Thymus (tissue), 14 donors: ENCODE measurements at places on chromosomes 5 and 9. TPM values are rescaled to one million over a fixed set of nuclear protein-coding genes. Genes with fewer than 3 reads are reported as not detected.

The SLIT3 gene
- 8.4 TPM for total RNA-seq

GRCh38 chr5:41962491-41962890 lies 37.4 kb downstream of the FBXO4 start:
- no peak overlapping the region for H3K4me3 ChIP-seq
- no peak overlapping the region for H3K27ac ChIP-seq
- H3K36me3 ChIP-seq: no peaks in the 10 kb centered on the region
- no peaks in the 10 kb centered on the region for H3K4me1 ChIP-seq
- no peak for DNase-seq

GRCh38 chr9:3447788-3448187 lies 78.0 kb downstream of the RFX3 start:
- no peaks in the 10 kb centered on the region for H3K36me3 ChIP-seq
- no peaks in the 10 kb centered on the region for H3K4me1 ChIP-seq
- no peaks in the 10 kb centered on the region for H3K27me3 ChIP-seq
- no peak for DNase-seq
- H3K4me3 ChIP-seq: no peak overlapping the region

The MAMDC2 gene
- total RNA-seq: 0.47 TPM

- no peaks in the 10 kb centered on the region for H3K4me1 ChIP-seq
- DNase-seq: no peak
- H3K27ac ChIP-seq: no peak overlapping the region
- H3K36me3 ChIP-seq: no peaks in the 10 kb centered on the region
These were observed 84.3 kb downstream of the ZNF462 start for GRCh38 chr9:106947106-106947900.

- no peaks in the 10 kb centered on the region for H3K36me3 ChIP-seq
- DNase-seq: no peak
- H3K27me3 ChIP-seq: no peaks in the 10 kb centered on the region
- no peak overlapping the region for H3K27ac ChIP-seq
- no peak overlapping the region for H3K4me3 ChIP-seq
These were observed 4.8 kb downstream of the DNAH5 start for GRCh38 chr5:13939638-13940037.

DNA sequence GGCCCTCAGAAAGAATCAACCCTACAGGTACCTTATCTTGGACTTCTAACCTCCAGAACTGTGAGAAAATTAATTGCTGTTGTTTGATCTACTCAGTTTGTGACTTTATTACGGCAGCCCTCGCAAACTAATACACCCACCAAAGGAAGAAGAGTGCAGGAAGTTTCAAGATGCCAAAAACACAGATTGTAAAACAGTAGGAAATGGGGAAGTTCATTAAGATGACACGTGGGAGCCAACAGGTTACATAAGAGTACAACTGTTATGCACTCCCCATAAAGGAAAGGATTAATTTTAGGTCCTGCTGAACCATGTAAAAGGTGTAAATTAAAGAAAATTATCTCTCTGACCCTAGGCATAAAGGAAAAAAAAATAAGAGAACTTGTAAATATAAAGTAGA lies 294.3 kb downstream of the EPB41L4A start:
- H3K36me3 ChIP-seq: no peaks in the 10 kb centered on the region
- H3K27ac ChIP-seq: no peak overlapping the region
- no peak overlapping the region for H3K4me3 ChIP-seq

- no peak overlapping the region for H3K27ac ChIP-seq
- no peaks in the 10 kb centered on the region for H3K36me3 ChIP-seq
- H3K4me3 ChIP-seq: no peak overlapping the region
- no peak for DNase-seq
- H3K27me3 ChIP-seq: no peaks in the 10 kb centered on the region
- H3K4me1 ChIP-seq: no peaks in the 10 kb centered on the region
These were observed 731.1 kb upstream of the ZNF608 start for GRCh38 chr5:125477586-125477975.

DNA sequence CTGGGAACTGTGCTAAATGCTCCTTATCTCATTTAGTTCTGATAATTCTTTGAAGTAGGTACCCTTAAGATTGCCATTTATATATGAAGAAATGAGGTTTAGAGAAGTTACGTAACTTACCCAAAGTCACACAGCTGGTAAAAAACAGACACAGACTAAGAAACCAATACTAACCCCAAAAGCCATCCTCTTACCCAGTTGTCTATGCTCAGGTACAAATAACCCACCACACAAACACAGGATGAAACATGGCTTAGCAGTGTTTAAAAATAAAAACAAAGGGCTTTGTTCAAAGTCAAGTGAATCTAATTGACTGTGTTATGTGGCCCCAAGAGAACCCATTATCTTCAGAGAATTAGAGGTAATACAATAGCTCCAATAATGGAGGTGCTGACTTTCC lies 37.0 kb upstream of the IL7R start:
- peaks cover 64% of the 10 kb centered on the region for H3K4me1 ChIP-seq
- no peaks in the 10 kb centered on the region for H3K36me3 ChIP-seq
- H3K27me3 ChIP-seq: no peaks in the 10 kb centered on the region
- no peak overlapping the region for H3K4me3 ChIP-seq

GRCh38 chr9:81372628-81373191 lies 316.6 kb downstream of the TLE1 start:
- no peaks in the 10 kb centered on the region for H3K36me3 ChIP-seq
- no peak for DNase-seq
- H3K27me3 ChIP-seq: no peaks in the 10 kb centered on the region
- no peaks in the 10 kb centered on the region for H3K4me1 ChIP-seq
- H3K27ac ChIP-seq: no peak overlapping the region

- H3K27ac ChIP-seq: no peak overlapping the region
- H3K4me3 ChIP-seq: no peak overlapping the region
- no peaks in the 10 kb centered on the region for H3K36me3 ChIP-seq
- DNase-seq: no peak
- H3K4me1 ChIP-seq: no peaks in the 10 kb centered on the region
These were observed 264.3 kb downstream of the ARRDC3 start for GRCh38 chr5:91118796-91119195.

DNA sequence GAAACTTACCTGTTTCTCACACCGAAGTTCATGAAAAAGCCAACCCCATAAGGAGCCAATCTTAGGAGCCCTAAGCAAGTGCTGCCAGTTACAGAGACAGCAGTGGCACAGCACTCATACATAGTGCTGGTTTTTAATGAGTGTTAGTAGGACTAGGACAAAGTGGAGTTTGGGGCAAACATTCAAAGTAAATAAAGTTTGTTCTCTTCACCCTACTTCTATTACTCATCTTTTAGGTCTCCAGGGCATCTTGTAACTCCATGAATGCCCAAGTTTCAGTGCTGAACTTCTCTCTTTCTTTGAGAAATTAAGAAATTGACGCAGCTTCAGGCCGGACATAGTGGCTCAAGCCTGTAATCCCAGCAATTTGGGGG lies 584.7 kb downstream of the EBF1 start:
- H3K27me3 ChIP-seq: no peaks in the 10 kb centered on the region
- H3K27ac ChIP-seq: no peak overlapping the region
- peaks cover 21% of the 10 kb centered on the region for H3K4me1 ChIP-seq
- H3K4me3 ChIP-seq: no peak overlapping the region
- H3K36me3 ChIP-seq: no peaks in the 10 kb centered on the region

The C9orf153 gene
- 0.19 TPM for total RNA-seq

DNA sequence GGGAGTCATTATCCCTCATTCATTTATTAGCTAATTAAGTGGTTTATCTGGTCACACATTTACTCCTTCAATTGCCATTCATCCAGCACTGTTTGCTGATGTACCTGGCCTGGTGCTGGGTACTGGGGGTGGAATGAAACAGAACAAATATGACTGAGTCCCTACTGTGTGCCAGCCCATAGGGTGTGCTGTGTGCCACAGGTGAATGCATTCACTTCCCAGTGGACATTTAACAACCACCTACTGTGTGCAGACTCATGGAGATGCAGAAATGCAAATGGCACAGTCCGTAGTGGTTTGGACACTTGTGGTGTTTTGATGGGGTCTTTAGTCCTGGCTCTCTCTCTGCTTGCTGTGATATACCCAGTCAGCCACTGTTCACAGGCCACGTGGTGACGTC lies 10.5 kb downstream of the NEK6 start:
- no peak for DNase-seq
- H3K27me3 ChIP-seq: no peaks in the 10 kb centered on the region
- no peak overlapping the region for H3K27ac ChIP-seq
- no peaks in the 10 kb centered on the region for H3K4me1 ChIP-seq
- no peaks in the 10 kb centered on the region for H3K36me3 ChIP-seq

The GRXCR2 gene
- total RNA-seq: 0.05 TPM

GRCh38 chr5:180791611-180792213 lies 10.9 kb downstream of the MGAT1 start:
- DNase-seq: no peak
- H3K27me3 ChIP-seq: no peaks in the 10 kb centered on the region
- H3K36me3 ChIP-seq: peaks cover 58% of the 10 kb centered on the region
- H3K4me3 ChIP-seq: no peak overlapping the region
- peaks cover 4% of the 10 kb centered on the region for H3K4me1 ChIP-seq

GRCh38 chr5:109911731-109912130 lies 222.0 kb downstream of the MAN2A1 start:
- no peaks in the 10 kb centered on the region for H3K27me3 ChIP-seq
- H3K36me3 ChIP-seq: no peaks in the 10 kb centered on the region
- no peak overlapping the region for H3K4me3 ChIP-seq
- DNase-seq: no peak

DNA sequence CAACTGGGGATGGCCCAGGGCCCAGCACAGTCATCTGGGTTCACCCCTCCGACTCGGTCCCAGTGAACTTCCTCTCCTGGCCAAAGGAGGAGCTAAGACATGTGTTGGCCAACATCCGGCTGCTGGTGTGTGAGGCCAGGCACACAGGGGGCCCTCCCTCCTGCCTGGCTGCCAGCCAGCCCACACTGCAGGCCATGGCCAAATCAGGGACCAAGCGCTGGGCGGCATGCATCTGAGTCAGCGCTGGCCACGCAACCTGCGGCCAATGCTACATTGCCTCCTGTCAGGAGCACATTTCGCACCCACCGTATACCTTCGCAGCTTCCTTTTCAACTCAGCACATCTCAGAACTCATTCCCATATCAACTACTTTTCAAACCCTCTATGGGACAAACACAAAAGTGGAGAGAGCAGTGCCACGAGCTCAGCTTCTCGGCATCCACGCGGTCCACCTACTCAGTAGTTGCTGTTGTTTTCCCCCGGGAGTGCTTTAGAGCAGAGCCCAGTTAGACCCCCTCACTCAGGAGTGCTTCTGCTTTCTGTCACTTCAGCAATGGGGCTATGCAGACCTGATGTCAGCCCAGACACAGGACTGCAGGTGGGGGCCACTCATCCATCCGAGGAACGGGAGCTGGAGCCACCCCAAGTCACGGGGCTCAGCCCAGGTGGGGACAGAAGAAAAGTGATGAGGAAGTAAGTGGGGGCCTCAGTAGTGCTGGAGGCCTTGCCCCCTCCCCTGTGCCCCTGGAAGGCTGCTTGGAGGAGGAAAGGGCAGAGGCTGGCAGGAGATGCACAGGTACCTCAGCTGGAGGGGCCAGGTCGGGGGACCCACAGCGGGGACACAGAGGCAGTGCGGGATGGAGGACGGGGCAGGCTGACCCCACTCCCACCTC lies 13.9 kb downstream of the NINJ1 start:
- peaks cover 3% of the 10 kb centered on the region for H3K36me3 ChIP-seq
- no peaks in the 10 kb centered on the region for H3K27me3 ChIP-seq
- H3K4me1 ChIP-seq: peaks cover 22% of the 10 kb centered on the region
- peak overlapping the region; percentile 61 for H3K27ac ChIP-seq
- H3K4me3 ChIP-seq: no peak overlapping the region
- DNase-seq: no peak

The TXNDC8 gene
- not detected for total RNA-seq

DNA sequence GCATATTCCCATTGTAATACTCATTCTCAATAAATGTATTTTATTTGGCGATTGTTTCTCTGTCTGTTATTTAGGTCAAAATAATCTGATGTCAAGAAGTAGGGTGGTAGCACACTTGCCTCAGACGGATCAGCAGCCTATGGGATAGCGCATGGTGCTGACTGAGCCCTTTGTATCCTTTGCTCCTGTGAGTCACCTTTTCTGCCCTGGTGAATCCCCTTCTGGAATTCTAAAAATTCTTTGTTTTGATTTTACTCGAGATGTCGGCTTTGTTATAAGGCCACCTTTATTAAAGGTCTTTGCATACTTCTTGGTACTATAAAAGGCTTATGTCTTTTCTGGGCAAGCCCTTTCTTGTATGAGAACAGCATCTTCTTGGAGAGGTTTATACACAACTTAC lies 1187.8 kb downstream of the CDH9 start:
- H3K36me3 ChIP-seq: no peaks in the 10 kb centered on the region
- DNase-seq: no peak
- no peak overlapping the region for H3K27ac ChIP-seq
- H3K4me1 ChIP-seq: no peaks in the 10 kb centered on the region
- no peaks in the 10 kb centered on the region for H3K27me3 ChIP-seq

DNA sequence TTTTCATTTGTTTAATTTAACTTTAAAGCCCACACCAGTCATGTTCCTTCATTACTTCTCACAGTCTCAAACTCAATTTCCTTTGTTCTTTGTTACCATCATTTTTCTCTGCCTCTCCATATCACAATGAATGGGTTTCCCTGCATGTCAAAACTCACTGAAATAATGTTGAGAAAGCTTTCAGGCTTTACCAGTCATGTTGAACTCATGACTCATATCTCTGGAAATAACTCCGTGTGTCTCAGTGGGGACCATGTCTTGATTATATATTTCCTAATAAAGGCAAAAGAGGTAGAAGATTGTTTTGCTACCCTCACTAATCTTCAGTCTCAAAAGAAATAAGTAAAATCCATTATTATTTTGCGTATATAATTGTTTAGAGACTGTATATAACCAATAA lies 231.2 kb downstream of the CHSY3 start:
- H3K27ac ChIP-seq: no peak overlapping the region
- H3K36me3 ChIP-seq: no peaks in the 10 kb centered on the region
- DNase-seq: no peak
- no peaks in the 10 kb centered on the region for H3K27me3 ChIP-seq

The GABBR2 gene
- 0.14 TPM for total RNA-seq

The SCGB3A1 gene
- 3.8 TPM for total RNA-seq
